SK-N-MC (cell line): ENCODE measurements at places on chromosomes 3 and 15.

DNA sequence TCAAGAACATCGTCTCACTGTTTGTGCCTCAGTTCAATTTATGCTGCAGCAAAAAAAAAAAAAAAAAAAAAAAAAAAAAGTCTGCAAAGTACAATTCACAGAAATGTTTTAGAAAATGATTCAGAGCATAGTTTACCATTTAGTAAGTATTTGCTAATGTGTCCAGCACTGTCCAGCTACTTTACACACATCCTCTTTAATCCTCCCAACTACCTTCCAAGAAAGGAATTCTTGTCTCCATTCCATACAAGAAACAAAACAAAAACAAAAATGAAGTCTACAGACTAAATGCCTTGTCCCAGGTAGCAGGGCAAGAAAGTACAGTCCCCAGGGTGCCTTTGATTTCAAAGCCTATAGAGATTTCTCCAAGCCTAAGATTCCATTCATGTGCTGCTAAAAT lies 38.9 kb upstream of the SNTN start:
- no peak for DNase-seq

GRCh38 chr15:74367296-74367854 lies at the start of gene CYP11A1:
Gene CYP11A1, minus strand, starts transcription at chr15:74367646. Its CDS starts 61 bp downstream, at chr15:74367585.
- DNase-seq = no peak

DNA sequence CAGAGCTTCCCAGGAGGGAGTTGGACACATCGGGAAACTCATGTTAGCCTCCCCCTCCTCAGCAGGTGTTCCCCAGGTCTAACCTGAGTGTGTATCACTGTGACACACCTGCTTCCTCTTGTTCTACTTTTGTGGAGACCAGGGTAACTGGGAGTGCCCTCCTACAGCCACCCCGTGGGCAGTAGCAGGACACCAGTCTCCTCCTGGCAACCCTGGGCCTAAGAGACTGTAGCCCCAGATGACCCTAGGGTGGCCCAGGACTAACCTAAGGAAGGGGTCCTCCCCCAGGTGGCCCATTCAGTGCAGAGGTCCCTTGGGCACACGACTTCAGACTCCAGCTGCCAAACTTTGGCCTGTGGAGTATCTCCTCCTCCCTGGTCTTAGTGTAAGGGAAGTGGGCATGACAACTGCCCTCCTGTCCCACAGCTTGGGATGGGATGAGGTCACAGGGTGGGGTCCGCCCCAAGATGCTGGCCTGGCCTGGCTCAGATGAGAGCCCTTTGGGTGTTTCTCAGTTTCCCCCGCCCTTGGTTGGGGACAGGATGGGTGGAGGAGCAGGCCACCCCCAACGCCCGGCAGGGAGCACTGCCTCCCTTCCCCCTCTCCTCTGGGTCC lies 4.8 kb downstream of the CSK start:
- no peak for DNase-seq

DNA sequence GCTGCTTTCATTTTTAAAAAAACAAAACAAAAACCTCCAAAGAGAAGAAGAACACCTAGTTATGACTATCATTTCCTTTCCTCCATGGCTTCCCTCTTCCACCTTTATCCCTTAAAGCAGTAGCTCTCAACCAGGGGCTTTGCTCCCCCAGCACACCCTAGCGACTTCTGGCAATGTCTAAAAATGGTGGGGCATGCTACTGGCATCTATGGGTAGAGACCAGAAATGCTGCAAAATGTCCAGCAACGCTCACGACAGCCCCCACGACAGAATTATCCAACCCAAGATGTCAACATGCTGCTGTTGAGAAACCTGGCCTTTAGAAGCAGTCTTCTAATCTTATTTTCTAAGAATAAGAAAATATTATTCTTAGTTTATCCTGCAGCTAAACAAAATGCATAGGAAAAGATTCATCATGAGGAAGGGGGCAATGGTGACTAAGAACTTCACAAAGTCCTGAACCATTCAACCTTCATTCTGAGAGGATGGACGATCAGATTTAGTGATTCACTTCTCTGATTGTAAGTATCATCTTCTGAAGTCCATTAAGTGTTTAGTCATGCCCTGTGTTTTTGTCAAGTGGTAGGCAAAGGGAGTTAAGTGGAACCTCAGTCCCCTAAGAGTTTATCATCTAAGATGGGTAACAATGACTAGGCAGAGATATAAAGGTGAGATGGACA lies 81.7 kb downstream of the CCNL1 start:
- no peak for DNase-seq

DNA sequence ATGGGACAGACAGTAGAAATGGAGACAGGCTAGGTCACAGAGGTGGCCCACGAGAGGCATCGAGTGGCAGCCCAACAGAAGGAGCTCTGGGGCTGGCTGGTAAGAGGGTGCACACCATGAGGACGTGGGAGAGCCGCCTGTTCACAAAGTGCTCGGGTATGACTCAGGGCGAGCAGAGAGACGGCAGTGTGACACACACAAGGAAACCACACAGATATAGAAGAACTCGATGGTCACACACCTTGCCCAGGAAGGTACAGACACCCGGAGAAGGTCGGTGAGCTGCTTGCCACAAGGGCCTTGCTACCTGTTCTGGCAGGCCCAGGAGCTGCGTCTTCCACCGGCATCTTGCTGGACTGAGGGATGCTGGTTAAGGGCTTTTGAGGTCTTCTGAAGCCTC lies 50.2 kb downstream of the CA12 start:
- DNase-seq = no peak

GRCh38 chr3:101842245-101842934 lies 6.9 kb upstream of the NFKBIZ start:
- no peak for DNase-seq

DNA sequence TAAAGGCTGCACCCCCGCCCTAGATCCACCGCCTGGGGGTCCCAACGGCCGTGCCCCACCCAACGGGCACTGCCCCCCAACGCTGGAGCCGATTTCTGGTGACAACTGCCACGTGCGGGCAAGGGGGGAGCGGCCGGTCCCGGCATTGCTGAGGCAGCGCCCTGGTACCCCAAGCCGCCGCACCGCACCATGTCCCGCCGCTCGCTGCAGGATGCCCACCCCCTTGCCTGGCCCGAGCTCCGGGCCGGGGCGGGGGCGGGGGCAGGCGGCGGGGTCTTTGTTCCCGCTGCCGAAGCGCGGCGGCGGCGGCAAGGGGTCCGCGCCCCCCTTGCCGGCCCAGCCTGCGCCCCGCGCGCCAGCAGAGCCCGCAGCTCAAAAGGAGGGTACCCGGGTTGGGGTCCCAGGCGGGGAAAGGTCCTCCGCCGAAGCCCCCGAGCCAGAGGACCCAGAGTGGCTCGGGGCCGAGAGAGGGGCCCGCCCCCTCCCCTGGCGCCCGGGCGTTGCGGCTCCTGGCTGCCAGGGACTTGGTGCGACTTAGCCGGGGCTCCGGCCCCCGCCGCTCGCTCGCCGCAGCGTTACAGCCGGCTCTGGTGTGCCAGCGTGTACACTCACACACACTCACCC lies 678 bp downstream of the SEMA7A start:
- DNase-seq = no peak

GRCh38 chr3:171811913-171812335 lies 1.6 kb upstream of the PLD1 start:
- no peak for DNase-seq

DNA sequence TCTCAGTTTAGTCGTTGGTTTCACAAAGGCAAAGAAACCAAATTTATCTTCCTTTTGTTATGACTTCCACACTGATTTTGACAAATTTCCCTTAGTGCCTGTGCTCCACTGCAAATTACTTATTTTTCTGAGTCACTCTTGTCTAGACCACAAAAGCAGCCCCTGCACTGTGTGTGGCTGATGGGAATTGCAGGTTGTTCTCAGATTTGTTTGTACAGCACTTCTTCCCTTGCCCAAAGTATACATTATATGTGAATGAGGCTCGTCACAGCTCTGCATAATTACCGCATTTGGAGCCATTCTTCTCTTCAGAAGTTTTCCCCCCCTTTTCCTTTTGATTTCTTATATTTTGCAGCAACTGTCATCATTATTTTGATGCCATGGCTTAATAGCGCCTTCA lies 354.2 kb upstream of the IL12A start:
- no peak for DNase-seq

GRCh38 chr3:7444886-7445285 lies 584.0 kb downstream of the GRM7 start:
- DNase-seq = no peak

- no peak for DNase-seq
Measured at GRCh38 chr15:50049871-50050270, 69.2 kb downstream of the ATP8B4 start.

- DNase-seq = no peak
Measured at GRCh38 chr15:75790631-75791336, 52.5 kb upstream of the UBE2Q2 start.

DNA sequence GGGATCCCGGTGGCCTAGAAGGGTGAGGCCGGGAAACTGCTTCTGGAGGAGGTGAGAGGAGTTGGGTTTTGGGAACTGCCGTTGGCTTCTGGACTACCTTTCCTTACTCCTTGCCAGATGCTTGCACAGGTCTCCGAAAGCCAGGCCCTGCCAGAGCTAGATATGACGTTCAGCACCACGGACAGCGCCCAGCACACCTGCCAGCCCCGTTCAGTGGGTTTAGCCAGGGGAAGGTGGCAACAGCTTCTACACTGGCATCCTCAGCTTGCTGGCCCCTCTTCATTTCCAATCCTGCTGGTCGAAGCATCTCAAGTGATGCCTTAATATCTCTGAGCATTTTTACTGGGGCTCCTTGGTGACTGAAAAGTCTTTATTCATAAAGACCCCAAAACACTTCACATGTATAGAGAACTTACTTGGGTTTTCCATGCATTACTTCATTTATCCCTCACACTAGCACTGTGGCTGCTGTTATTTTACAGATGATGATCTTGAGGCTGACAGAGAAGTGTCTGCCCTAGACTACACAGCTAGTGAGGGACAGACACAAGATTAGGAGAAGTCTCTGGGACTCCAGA lies 21.9 kb downstream of the HCN4 start:
- DNase-seq = peak; percentile 8

- no peak for DNase-seq
Measured at GRCh38 chr3:122926322-122926721, 101.2 kb downstream of the SEMA5B start.

DNA sequence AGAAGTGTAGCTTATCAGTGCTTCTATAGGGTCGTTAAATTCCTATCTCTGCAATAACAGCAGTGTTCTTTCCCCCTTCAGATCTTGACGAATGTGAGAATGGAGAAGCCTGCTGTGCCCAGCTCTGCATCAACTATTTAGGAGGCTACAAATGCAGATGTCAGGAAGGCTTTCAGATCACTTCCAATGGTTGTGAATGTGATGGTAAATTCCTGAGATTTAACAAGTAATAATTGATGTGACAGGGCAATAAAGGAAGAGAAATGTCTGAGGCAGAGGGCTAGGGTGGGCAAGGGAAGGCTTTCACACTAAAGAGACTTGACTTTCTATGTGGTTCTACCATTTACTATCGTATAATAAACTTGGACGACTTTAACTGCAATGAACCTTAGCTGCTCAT lies 711.7 kb upstream of the GOLIM4 start:
- DNase-seq = no peak

DNA sequence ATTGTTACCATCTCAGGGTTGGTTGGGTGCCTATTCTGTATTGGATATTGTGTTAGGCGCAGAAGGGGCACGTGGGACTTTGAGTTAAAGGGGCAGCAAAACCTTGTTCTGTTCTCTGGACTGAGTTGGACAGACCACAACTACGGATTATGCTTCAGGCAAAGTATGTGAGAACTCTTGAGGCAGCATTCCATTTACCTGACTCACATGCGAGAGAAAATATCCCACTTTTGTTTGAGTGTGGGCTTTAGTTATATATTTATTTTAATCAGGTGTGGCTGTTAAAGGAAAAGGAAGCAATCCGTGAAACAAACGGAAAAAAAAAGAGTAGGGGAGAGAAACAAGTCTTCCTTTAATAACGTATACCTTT lies 627 bp upstream of the PLS1 start:
- no peak for DNase-seq

DNA sequence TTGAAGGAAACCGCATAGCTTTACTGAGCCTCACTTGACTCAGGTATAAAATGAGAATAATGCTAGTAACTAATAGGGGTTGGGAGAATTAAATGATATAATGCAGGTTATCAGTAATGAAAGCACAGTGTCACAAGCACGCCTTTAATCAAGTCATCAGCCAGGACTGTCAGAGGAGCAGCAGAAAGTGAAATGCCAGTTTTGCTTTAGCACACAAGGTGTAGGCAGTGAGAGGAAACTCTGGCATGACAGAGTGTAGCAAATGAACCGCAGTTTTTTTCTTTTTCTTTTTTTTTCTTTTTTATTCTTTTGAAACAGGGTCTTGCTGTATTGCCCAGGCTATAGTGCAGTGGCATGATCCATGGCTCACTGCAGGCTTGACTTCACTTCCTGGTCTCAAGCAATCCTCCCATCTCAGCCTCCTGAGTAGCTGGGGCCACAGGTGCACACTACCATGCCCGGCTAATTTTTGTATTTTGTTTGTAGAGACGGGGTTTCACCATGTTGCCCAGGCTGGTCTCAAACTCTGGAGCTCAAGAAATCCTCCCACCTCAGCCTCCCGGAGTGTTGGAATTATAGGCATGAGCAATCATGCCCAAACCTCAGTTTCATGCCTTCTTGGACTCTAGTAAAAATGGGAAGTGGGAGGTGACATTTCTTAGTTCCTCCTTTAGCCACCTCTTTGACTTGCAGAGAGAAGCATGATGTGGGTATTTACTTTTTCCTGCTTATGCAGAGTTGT lies 9.7 kb upstream of the SCAANT1 start:
- no peak for DNase-seq

GRCh38 chr3:43996379-43997301 lies 245.0 kb upstream of the TOPAZ1 start:
- no peak for DNase-seq

DNA sequence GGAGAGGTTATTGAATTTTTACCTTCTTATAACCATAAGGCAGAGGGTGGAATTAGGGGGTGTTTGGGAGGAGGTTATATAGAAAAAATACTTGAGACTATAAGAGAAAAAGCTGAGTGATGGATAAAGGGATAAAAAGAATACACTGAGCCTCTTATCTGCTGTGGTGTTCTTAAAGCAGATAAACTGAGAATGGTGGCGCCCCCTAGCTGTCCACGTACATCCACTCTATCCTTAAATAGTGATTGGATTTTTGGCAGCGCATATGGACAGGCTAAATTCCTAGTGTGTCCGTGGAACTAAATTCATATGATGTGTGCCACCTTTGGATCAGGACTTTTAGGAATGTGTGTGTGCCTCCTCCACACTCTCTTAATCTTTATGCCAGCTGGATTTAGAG lies 121.1 kb downstream of the OXSM start:
- no peak for DNase-seq

DNA sequence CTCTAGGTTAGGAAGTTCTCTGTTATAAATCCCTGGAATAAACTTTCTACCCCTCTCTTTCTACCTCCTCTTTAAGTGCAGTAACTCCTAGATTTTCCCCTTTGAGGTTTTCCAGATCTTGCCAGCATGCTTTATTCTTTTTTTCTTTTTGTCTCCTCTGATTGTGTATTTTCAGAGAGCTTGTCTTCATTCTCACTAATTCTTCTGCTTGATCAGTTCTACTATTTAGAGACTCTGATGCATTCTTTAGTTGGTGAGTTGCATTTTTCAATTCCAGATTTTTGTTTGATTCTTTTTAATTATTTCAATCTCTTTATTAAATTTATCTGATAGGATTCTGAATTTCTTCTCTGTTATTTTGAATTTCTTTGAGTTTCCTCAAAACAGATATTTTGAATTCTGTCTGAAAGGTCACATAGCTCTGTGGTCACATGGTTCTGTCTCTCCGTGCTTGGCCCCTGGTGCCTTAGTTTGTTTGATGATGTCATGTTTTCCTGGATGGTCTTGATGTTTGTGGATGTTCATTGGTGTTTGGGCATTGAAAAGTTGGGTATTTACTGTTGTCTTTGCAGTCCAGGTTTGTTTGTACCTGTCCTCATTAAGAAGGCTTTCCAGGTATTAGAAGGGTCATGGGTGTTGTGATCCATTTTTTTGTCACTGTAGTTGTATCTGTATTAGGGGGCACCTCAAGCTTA lies 89.2 kb downstream of the BBX start:
- DNase-seq = no peak
